Esophagus muscularis mucosa (tissue), 4 donors: ENCODE measurements at places on chromosomes 5 and 9. TPM values are rescaled to one million over a fixed set of nuclear protein-coding genes. Genes with fewer than 3 reads are reported as not detected.

AGPAT2 gene
- total RNA-seq: 52.8 TPM

PRR7 gene
- total RNA-seq: 0.99 TPM

GABRA6 gene
- total RNA-seq: not detected

SDHA gene
- total RNA-seq: 86.0 TPM

TRPM6 gene
- total RNA-seq: 1.8 TPM
